IMR-90 (cell line): ENCODE measurements at places on chromosomes 4 and X. TPM values are rescaled to one million over a fixed set of nuclear protein-coding genes. Genes with fewer than 3 reads are reported as not detected.

Gene PAGE5
- total RNA-seq = not detected in 2 replicates

Gene CCDC149
- 7.0 and 8.3 TPM in 2 replicates for total RNA-seq

Gene SRD5A3
- total RNA-seq = 6.8 and 7.8 TPM in 2 replicates

Gene PNMA5
- total RNA-seq = not detected in 2 replicates

Gene CCDC120
- total RNA-seq = under 0.01 and 0.18 TPM in 2 replicates

Gene KLF8
- under 0.01 TPM in 1 of 2 replicates, not detected in the other for total RNA-seq

Gene DOCK11
- total RNA-seq = 13.1 and 14.7 TPM in 2 replicates

Gene RBM47
- 0.83 and 1.1 TPM in 2 replicates for total RNA-seq

Gene DCLK2
- 10.8 and 11.3 TPM in 2 replicates for total RNA-seq

Gene VCX3B
- not detected in 2 replicates for total RNA-seq

Gene CT47B1
- total RNA-seq = not detected in 2 replicates

Gene DLG3
- 18.9 and 27.1 TPM in 2 replicates for total RNA-seq

Gene DMD
- total RNA-seq = 10.6 and 11.8 TPM in 2 replicates

Gene TEX13D
- total RNA-seq = not detected in 2 replicates

- DNase-seq = no peak
Observed at GRCh38 chr4:79743014-79743413, 330.0 kb downstream of the ANTXR2 start.

- DNase-seq = no peak
Observed at GRCh38 chr4:123476089-123476488, 79.5 kb downstream of the SPRY1 start.

GRCh38 chr4:113834298-113834697 lies 72.8 kb upstream of the CAMK2D start:
- DNase-seq = no peak

DNA sequence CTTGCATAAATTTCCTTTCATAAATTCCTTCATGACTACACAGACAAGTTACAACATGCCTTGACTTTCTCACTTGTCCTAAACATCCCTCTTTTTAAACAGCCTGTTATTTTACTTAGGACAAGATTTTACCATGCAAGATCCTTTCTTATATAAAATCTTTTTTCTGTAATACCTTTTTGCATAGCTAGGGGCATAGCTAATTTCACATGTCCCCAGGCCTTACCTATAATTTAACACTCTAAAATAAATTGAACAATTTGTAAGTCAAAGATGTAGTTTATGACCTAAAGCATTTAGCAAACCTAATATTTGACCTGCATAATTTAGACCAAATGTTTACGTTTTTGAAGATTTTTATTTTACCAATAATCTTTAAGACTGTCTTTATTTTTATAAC lies 396.3 kb upstream of the FSTL5 start:
- no peak for DNase-seq

GRCh38 chr4:72671980-72672379 lies 103.0 kb upstream of the ADAMTS3 start:
- no peak for DNase-seq

DNA sequence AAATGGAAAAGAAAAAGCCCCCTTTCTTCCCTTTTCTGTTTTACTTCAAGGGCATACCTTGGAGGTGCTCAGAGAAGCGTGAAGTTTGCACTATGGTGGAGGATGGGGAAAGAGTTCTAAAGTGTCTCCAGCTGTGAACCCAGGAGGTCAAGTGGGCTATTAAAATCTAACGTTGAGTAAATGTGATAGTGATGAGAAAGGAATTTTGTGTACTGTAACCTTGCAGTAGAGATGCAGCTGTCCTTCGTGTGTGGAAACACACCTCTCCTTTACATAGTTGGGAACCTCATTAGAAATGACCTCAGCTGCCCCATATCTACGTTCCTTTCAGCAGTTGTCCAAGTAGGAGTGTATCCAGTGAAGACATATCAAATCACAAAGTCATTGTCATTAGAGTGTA lies 26.5 kb downstream of the ADH5 start:
- DNase-seq = peak; percentile 27

- peak; percentile 37 for DNase-seq
Observed at GRCh38 chr4:85967872-85968271, 392.0 kb downstream of the MAPK10 start.

GRCh38 chr4:121112530-121112929 lies 40.2 kb upstream of the NDNF start:
- no peak for DNase-seq

DNA sequence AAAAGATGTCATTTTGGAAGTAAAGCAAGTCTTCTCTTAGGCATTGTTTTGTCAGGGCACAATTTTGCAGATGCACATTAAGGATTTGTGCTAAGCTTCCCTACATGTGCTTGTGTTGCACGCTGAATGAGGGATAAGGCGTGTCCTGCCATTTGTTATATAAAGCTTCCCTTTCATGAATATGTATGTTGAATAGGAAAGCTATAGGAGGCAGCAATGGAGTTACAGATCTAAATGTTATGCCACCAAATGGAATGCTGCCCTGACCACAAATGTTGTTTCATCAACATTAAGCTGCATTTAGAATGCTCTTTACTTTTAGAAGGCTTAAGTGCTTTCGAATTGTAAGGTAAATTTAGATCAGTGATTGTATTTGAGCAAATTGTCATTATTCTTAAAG lies 20.9 kb downstream of the SGMS2 start:
- DNase-seq = no peak

DNA sequence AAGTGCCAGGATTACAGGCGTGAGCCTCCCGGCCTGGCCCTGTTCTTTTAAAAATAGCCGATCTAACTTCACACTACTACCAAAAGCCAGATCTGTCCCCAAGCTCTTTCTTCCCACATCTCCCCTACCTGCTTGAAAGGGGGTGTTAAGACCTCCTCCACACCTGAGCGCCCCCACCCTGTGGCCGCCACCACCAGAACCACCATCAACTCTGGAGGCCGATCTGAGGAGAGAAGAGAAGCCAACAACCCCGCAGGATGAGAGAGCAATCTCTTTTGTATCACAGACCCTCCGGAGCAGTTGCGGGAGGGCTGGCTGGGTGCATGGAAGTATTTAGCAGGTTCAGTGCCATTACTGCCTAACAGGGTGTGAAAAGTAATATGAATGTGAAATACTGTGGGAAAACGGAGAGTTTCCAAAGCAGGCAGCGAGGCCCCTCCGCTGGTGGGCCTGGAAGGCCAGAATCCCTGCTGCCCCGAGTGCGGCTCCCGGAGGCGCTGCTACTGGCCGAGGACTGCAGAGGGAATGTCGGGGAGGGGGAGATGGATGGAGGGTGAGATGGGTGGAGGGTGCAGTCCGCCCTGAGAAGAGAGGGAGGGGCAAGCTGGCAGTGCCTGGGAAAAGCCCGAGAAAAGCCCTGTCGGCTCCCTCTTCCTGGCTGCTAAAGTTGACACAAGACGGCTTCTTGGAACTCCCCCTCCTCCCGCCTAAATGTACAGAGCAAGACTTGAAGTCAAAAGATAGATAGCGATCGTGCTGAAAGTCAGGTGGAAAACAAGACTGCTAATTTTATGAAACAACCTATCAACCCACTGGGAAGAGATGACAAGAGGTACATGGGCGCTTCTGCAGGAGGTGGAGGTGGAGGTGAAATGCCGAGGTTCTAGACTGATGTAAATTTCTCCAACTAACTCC lies 22.3 kb downstream of the HAND2 start:
- no peak for DNase-seq

GRCh38 chr4:76801621-76802235 lies 96.2 kb downstream of the SOWAHB start:
- DNase-seq = no peak

DNA sequence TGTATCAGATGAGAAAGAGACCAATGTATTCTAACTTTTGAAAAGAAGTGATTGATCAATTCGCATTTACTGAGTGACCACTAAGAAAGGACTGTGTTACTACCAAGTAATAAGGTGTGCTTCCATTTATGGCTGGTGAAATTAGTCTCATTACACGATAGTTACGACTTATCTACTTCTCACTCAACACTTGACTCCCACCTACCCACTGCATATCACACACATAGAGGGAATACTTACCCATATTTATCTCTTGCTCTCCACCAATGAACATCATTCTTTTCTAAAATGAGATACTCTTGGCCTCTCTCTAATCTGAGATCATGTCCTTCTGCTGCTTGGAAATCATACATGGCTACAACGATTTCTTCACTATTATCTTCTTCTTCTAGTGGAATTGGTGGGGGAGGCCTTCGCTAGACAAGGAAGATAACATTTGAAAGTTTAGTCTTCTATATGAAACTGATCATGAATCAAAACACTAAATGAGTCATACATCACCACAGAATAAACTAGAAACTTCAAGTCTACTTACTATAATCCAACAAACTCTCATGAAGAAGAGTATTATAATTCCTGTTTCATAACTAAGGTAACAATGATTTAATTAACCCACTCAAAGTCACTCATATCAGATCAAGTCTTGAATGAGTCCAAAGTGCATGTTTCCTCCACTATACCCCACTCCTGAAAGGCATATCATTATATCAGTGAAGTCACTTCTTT lies 33.7 kb upstream of the TXK start:
- peak; percentile 32 for DNase-seq

GRCh38 chr4:67087897-67088296 lies 457.4 kb downstream of the CENPC start:
- DNase-seq = no peak

DNA sequence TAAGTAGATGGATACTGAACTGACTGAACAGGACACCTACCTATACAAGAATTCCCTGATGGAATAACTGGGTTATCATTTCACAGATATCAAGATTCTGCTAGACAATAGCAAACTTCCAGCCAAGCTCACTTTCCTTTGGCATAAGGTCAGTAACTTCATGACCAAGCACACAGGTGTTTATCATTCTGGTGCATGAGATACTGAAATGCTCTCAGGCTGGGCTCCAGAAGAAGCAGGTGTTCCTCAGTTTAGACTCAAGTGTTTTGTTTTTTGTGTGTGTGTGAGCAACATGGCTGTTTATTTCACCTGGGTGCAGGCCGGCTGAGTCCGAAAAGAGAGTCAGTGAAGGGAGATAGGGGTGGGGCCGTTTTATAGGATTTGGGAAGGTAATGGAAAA lies 201.5 kb upstream of the SPOCK3 start:
- DNase-seq = no peak

DNA sequence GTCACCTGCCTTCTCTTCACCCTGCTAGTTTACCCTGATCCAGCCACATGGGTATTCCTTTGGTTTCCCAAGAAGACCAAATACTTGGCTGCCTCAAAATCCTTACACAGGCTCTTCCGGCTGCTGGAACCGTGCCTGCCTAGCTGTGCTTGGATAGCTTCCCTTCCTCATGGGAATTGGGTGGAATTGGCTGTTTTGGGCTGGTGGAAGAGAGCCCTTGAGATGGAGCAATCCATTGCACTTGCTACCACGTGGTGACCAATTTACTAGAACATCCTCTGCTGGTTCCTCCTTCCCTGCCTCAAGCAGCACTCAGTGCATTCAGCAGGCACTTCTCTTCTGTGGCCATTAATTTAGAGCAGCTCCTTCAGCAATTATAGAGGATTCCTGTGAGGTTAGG lies 119.3 kb upstream of the AP1S2 start:
- DNase-seq = no peak

DNA sequence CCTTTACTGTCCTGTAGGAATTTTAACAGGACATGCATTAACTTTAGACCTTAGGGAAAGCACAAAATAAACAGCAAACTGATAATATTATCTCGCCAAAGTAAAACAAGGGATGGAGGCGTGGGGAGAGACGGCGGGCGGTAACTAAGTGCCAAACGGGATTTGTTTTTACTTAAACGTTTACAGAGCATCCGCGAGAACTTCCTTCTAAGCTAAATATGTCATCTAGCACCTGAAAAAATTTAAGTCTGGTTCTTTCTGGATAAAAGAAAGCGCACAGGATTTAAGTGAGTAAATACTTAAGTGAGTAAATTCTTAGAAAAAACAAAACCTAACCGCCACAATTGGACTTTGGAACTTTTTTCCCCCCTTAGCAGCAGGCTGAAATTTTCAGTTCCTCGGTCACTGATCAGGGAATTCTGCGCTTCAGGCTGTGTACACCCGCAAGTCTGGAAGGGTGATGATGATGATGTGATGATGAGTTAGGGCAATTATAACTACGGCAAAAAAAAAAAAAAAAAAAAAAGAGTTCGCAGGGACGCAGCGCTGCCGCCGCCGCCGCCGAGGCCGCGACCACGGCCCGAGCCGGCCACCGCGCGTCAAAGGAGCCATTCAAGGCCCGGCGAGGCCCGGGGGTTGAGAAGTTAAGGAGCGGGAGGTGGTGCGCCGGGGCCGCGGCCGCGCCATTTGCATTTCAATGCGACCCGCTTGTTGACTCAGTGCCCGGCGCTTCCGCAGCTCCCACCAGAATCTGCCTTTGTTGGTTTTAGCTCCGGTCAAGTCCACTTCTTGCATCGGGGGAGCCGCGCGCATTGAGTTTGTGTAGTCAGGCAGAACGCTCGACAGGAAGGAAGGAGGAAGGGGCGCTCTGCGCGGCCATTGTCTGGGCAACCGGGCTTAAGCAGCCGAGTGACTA lies 108.8 kb downstream of the SPRY1 start:
- DNase-seq = peak; percentile 61

GRCh38 chr4:140789759-140790158 lies 33.6 kb upstream of the TBC1D9 start:
- peak; percentile 12 for DNase-seq

GRCh38 chrX:17638731-17639130 lies 98.6 kb upstream of the SCML1 start:
- DNase-seq = no peak

- DNase-seq = no peak
Observed at GRCh38 chrX:153458476-153458875, 11.9 kb downstream of the HAUS7 start.

DNA sequence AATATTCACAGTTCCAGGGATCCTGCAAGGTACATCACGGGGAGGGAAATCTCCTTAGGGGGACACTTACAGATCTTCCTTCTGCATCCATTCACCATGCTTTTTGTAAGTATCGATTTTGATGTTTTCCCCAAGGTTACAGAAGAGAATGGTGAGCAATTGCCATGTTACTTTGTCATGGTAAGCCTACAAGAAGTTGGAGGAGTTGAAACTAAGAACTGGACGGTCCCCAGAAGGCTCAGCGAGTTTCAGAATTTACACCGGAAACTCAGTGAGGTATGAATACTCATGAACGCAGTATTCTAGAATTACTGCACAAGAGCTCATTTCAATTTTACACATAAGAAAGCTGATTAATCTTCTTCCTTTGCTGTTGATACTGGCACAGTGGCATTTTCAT lies 53.9 kb downstream of the LRP2BP start:
- DNase-seq = no peak

- DNase-seq = no peak
Observed at GRCh38 chr4:3527101-3527913, 4.9 kb downstream of the LRPAP1 start.
